ENCODE measurements at places on chromosomes 4 and X.

GRCh38 chrX:17038681-17039161, 92.3 kb downstream of the REPS2 start:
- no peak for DNase-seq

DNA sequence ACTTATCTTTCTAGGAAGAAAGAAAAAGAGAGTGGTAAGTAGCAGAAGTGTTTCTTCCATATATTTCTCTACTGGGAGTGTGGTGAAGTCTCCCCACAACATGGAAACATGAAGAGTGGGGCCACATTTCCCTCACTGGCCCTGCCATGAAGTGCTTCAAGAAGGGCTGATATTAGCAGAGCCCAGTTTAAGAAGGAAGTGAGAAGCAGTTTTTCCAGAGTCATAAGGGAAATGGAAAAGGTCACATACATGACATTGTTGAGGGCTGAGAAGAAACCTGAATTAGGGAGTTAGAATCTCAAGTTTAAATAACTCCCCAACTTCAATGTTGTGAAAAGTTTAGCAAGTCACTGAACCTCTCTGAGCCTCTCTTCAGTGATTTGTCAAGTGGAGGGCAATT, 171.9 kb upstream of the RBPJ start:
- DNase-seq = no peak

- DNase-seq = no peak
Measured at GRCh38 chr4:8348071-8348470, 78.5 kb downstream of the HTRA3 start.

- DNase-seq = no peak
Measured at GRCh38 chr4:45100956-45101818, 374.8 kb upstream of the GNPDA2 start.

- DNase-seq = no peak
Measured at GRCh38 chr4:8528713-8529112, 51.5 kb upstream of the GPR78 start.

DNA sequence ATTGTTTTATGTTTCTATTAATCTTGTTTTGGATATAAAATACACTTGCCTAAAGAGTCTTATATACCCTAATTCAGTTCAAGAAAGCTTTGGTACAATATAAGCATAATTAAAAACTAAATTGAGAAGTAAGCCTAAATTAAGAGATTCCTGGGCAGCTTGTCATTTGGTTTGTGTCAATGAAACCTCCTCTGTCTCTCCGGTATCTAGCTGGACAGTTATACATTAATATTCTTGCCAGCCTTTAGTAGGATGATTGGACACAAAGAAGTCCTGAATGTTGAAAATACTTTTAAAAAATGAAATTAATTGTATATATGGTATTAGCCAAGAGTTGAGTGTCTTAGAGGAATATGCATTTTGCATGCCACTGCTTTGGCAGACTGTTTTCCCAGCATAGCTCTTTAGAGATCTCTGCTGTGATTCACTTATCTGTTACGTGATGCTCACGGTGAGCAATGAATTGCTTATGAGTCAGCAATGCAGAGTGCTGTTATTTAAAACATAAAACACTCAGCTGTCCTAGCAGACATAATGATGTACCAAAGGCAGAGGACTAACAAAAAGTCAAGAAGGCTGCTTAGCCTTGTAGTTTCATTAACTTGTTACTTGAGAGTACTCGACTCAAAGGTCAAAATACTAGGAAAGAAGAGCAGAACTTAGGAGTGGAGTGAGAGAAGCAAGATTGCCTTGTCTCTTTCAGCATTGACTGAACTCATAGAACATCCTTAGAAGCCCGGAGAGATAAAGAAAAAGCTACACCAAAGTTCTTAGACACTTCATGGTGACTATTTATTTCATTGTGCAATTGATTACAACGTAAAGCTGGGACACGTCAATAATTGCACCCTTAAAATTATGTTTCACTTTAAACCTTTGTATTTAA, 1296.1 kb upstream of the PCDH7 start:
- no peak for DNase-seq

DNA sequence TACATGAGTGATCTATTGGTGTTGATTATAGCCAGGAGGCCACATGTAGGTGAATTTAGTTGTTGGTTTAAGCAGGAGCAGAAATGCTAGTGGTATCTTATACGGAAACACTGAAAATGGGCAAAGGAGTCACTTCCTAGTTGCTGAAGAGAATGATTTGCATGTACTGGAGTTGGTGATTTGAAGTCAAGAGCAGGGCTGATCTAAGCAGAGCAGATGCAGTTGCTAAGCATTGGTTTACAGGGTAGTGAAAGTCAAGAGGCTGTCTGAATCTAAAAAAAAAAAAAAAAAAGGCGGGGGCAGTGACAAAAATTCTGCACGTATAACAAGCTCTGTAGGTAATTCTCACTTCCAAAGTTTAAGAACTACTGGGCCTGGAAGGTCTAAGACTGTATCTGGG, 90.4 kb upstream of the HPRT1 start:
- no peak for DNase-seq

GRCh38 chrX:110168585-110168984, 149.3 kb downstream of the AMMECR1 start:
- no peak for DNase-seq

- no peak for DNase-seq
Measured at GRCh38 chrX:51569561-51569960, 49.2 kb downstream of the CENPVL3 start.

DNA sequence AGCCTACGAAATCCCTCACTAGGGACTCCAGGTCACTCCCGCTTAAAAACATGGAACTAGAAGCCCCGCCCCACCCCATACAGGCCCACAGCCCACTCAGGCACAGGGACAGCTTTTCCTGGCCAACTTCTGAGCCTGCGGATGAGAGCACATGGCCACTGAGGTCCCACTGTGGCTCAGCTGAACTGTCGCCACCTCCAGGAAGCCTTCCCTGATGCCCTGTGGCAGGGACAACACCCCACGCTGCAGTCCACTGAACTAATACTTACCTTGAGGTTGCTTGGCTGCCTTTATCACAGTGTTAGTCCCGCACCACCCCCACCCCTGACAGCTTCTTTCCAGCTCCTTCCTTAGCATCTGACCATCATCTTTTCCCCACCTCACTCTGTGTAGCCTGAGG, 39.3 kb upstream of the MAN2B2 start:
- DNase-seq = no peak

- DNase-seq = no peak
Measured at GRCh38 chr4:80382090-80382832, 46.7 kb downstream of the CFAP299 start.

DNA sequence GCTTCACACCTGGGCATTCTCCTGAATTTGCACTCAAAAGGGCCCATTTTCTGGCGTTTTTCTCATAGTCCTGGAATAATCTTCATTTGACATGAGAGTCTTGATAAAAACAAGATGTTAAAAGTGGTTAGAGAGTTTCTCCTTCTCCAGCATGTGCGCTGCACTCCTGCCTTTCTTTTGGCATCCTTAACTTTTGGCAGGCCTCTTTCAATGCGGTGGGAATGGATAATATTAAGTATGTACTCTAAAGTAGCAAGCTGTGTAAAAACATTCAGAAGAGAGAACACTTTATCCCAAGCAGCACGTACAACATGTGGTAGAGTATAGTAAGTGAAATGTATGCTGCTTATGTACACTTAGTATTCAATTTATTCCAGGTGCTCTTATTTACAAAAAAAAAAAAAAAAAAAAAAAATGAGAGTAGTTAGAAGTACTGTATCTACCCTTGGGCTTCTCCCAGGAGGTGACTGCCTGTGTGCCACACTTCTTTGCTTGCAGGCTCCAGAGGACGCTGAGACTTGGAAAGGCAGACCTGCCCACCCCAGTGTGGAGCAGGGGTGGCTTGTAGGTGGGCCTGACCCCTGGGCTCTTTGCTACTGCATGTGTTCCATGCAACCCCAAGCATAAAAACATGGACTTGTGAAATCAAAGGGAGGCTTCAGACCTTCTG, 3.9 kb downstream of the FGF2 start:
- no peak for DNase-seq

GRCh38 chr4:82402196-82402775, 28.0 kb downstream of the HNRNPDL start:
- no peak for DNase-seq

- peak; percentile 5 for DNase-seq
Measured at GRCh38 chr4:41281038-41281634, 24.4 kb downstream of the UCHL1 start.

- DNase-seq = no peak
Measured at GRCh38 chr4:182000077-182000476, 243.1 kb upstream of the TENM3 start.

- DNase-seq = no peak
Measured at GRCh38 chr4:154559494-154560418, 3.1 kb upstream of the FGB start.

GRCh38 chr4:184515606-184516005, 41.3 kb upstream of the IRF2 start:
- no peak for DNase-seq

DNA sequence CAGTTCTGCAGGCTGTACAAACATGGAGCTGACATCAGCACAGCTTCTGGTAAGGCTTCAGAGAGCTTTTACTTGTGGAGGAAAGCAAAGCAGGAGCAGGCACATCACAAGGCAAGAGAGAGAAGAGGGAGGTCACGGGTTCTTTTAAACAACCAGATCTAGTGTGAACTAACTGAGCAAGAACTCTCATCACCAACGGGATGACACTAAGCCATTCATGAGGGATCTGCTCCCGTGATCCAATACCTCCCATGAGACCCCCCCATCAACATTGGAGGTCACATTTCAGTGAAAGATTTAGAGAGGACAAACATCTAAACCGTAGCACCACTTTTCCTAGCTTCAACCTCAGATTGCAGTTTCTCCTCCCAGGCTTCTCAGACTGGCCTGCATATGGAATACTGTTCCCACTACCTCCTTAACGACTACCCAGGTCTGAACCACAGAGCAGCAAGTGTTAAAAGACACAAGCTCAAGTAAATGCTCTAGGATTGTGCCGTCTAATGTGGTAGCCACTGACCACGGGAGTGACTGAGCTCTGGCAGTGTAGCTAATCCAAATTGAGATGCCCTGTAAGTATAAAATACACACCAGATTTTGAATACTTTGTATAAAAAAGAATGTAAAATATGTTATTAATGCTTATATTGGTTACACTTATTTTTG, 192.7 kb downstream of the PTTG2 start:
- DNase-seq = no peak

GRCh38 chrX:154908821-154909220, 22.7 kb downstream of the F8A1 start:
- DNase-seq = no peak

DNA sequence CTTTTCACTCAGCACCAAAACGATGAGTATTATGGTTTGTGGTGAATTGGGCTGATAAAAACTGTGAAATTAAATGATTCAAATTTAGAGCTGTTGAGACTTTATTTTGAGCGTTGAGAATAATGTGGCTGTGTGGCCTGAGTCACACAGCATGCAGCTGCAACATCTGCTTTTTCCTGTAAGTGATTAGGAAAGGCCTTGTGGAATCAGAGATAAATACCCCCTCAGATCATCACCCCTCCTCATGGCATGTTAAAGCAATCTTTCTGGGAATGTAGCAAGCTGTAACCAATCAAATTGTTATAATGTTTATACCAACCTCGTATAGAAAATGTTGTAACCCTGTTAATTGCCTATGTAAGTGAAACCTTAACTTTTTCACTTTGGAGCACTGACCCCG, 90.0 kb upstream of the GRPR start:
- DNase-seq = no peak

DNA sequence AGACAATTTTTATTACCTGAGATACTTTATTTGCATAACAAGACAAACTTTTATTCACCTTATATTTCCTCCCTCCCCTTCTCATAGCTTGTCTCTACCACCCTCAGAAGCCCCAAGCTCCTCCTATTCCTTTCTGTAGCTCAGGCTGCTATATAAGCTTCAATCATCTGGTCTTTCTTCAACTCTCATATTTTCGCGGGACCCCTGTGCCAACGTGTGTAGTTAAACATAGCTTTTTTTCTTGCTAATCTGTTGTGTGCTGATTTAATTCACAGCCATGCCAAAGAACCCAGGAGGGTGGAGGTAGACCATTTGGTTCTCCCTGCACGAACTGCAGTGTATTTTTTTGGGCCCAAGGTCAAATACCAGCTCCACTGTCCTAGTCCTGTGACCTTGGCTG, 21.1 kb upstream of the CD38 start:
- DNase-seq = no peak

- DNase-seq = peak; percentile 27
Measured at GRCh38 chr4:52659001-52659721, at the start of gene USP46. TSS of gene USP46 (minus strand) at chr4:52659301. CDS start at chr4:52659150, 151 bp downstream.

- no peak for DNase-seq
Measured at GRCh38 chr4:39587881-39588280, 50.8 kb downstream of the SMIM14 start.

- DNase-seq = no peak
Measured at GRCh38 chr4:4182835-4183568, 43.7 kb downstream of the OTOP1 start.

GRCh38 chr4:17962171-17962570, 59.4 kb downstream of the LCORL start:
- no peak for DNase-seq

GRCh38 chr4:62156205-62156604, 956.1 kb downstream of the ADGRL3 start:
- DNase-seq = no peak

GRCh38 chr4:183552274-183553146, 47.7 kb downstream of the ING2 start:
- no peak for DNase-seq

- DNase-seq = no peak
Measured at GRCh38 chrX:97447306-97447705, 563.6 kb downstream of the RPA4 start.

- DNase-seq = no peak
Measured at GRCh38 chrX:20015945-20016615, 25.2 kb upstream of the BCLAF3 start.
